NCI-H2171 treated with DMSO at 0.1 percent for 48 hours (cell line): ENCODE measurements at places on chromosomes 2 and 18.

GRCh38 chr2:54572262-54572635, 116.1 kb downstream of the SPTBN1 start:
- no peak for DNase-seq

GRCh38 chr2:134745023-134745422, 26.2 kb upstream of the TMEM163 start:
- no peak for DNase-seq

DNA sequence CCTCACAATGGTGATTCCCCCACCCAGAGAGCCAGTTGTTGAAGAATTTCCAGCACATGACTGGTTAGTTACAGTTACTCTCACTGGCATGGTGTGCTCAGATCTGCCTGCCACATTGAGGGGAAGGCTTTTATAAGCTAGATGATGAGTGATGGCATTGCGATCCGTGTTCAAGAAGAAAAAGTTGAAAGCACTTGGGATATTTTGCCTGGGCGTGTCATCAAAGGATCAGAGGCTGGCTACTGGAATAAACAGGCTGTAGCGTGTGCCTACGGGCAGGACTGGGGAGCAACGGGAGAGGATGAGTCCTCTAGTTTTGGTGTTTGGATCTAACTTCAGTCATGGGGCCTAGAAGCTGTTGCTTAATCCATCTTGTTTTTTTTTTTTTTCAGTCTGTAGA, 175.0 kb downstream of the SETBP1 start:
- DNase-seq: no peak

DNA sequence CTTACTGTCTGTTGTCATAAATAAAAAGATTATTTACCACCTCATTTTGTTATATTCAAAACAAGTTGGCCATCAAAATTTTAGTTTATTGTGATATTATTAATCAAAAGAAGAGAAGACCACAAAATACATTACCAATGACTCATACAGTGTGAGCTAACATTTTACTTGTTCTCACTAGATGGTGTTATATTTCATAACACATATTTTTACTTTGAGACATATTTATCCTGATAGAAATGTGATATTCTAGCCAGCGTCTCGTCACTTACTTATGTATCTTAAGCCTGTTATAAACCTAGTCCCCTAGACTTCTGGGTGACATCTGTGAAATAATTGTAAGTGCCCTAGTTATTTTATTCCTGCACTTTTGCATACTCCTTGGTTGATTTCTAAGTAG, 263.2 kb downstream of the CDH7 start:
- DNase-seq: peak; percentile 51

DNA sequence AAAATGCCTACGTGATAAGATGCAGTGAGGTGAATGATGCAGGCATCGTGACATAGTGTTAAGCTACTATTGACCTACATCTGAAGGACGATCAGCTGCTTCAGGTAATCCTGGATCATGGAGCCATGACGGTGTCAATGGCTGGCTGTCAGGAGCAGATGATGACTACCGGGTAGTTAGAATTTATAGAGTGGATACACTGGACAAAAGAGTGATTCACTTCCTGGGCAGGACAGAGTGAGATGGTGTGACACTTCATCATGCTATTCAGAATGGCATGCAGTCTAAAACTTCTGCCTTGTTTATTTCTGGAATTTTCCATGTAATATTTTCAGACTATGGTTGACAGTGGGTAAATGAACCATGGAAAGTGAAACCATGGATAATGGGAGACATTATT, 29.5 kb downstream of the METTL8 start:
- no peak for DNase-seq

GRCh38 chr2:8391584-8391983, 290.3 kb upstream of the ID2 start:
- DNase-seq: no peak

GRCh38 chr2:98327776-98328175, 18.5 kb upstream of the CNGA3 start:
- DNase-seq: no peak
